Heart left ventricle (tissue), 16 donors: ENCODE measurements at places on chromosomes 5 and 9. TPM values are rescaled to one million over a fixed set of nuclear protein-coding genes. Genes with fewer than 3 reads are reported as not detected.

GRCh38 chr5:134464988-134465815 lies 53.5 kb upstream of the CDKN2AIPNL start:
- DNase-seq: peak; percentile 62
- no peak overlapping the region for H3K4me3 ChIP-seq
- peaks cover 23% of the 10 kb centered on the region for H3K4me1 ChIP-seq
- no peaks in the 10 kb centered on the region for H3K27me3 ChIP-seq
- peak overlapping the region; percentile 99 for H3K27ac ChIP-seq

DNA sequence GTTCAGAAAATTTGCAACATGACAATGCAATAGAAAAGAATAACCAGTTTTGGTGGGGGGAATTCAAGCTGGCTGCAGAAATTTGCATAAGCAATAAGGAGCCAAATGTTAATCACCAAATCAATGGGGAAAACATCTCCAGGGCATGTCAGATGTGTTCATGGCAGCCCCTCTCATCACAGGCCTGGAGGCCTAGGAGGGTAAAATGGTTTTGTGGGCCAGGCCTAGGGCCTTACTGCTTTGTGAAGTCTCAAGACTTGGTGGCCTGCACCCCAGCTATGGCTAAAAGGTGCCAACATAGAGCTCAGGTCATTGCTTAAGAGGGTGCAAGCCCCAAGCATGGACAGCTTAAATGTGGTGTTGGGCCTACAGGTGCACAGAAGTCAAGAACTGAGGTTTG lies 29.7 kb upstream of the SLC36A1 start:
- no peak for DNase-seq
- H3K4me1 ChIP-seq: no peaks in the 10 kb centered on the region
- H3K36me3 ChIP-seq: no peaks in the 10 kb centered on the region
- no peak overlapping the region for H3K4me3 ChIP-seq
- H3K27me3 ChIP-seq: no peaks in the 10 kb centered on the region

DNA sequence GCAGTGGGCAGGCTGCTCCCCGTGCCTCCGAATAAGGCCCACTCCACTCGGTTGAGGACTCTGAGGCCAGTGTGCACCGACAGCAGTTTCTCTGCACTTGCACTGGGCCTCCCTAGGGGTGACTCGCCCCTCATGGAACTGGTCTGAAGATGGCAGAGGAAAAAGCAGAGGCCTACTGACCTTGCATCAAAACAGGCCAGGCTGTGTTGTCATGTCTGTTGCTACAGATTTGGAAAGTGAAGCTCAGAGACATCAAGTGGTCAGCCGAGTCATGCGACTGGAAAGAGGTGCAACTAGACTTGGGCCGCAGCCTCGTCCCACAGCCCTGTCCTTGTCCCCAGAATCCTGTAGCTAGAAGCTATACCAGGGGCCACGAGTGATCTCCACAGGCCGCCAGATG lies 78.3 kb downstream of the DCP2 start:
- H3K27me3 ChIP-seq: no peaks in the 10 kb centered on the region
- H3K27ac ChIP-seq: no peak overlapping the region
- DNase-seq: no peak
- peaks cover 38% of the 10 kb centered on the region for H3K36me3 ChIP-seq
- H3K4me1 ChIP-seq: peaks cover 11% of the 10 kb centered on the region
- H3K4me3 ChIP-seq: no peak overlapping the region

DNA sequence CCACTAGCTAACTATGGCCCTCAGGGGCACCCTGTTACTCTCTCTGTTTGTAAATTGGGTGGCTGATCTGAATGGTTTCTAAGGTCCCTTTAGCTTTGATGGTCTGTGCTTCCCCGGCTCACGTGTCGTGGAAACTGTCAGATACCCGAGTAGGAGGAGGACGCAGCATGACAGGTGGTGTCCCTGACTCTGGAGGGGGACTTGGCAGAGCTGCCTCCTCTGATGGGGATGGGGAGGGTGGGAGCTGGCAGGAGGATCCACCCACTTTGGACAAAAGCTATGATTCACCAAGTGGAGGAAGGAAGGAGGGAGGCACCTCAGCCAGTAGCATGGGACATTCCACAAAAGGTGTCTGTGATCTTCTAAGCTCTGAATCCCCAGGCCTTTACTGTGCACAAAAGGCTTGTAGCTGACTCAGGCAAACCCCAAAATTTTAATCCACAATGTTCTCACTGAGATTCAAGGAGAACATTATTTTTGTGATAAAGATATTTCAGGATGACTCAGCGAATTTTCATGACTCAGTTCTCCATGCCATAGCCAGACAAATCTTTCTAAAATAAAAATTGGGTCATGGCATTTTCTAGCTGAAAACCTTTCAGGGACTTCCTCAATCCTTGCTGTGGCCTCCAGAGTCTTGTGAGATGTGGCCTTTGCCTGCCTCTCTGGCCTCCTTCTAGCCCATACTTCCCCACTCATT lies 131.0 kb upstream of the BRINP1 start:
- no peaks in the 10 kb centered on the region for H3K4me1 ChIP-seq
- H3K27ac ChIP-seq: no peak overlapping the region
- H3K36me3 ChIP-seq: no peaks in the 10 kb centered on the region
- H3K4me3 ChIP-seq: no peak overlapping the region
- DNase-seq: no peak
- no peaks in the 10 kb centered on the region for H3K27me3 ChIP-seq

- no peak overlapping the region for H3K4me3 ChIP-seq
- no peaks in the 10 kb centered on the region for H3K27me3 ChIP-seq
- peak overlapping the region; percentile 85 for H3K27ac ChIP-seq
Measured at GRCh38 chr9:127966416-127967150, 14.2 kb downstream of the EEIG1 start.

DNA sequence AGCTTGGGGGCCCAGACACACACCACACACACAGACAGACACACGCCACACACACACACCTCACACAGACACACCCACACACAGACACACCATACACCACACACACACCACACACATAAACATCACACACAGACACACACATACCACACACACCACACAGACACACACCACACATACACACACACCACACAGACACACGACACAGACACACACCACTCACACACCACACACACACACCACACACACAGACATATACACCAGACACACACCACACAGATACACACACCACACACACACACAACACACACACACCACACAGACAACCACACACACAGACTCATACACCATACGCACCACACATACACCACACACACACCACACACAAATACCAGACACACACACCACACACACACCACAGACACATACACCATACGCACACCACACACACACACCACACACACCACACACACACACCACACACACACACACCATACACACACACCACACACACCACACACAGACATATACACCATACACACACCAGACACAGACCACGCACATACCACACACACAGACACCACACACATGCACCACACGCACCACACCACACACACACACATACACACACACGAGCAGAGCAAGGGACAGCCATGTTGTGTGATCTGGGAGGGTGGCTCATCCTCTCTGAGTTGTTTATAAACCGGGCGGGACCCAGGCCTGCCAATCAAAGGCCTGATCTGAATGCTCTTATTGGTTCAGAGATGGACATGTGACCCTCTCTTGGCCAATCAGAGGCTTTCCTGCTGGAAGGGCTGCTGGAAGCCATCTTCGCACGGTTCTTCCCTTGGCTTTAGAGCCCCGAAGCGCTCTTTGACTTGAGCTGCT lies 148.3 kb downstream of the GAPVD1 start:
- no peaks in the 10 kb centered on the region for H3K36me3 ChIP-seq
- peak; percentile 70 for DNase-seq
- H3K27ac ChIP-seq: peak overlapping the region; percentile 75
- no peak overlapping the region for H3K4me3 ChIP-seq
- H3K4me1 ChIP-seq: peaks cover 7% of the 10 kb centered on the region

DNA sequence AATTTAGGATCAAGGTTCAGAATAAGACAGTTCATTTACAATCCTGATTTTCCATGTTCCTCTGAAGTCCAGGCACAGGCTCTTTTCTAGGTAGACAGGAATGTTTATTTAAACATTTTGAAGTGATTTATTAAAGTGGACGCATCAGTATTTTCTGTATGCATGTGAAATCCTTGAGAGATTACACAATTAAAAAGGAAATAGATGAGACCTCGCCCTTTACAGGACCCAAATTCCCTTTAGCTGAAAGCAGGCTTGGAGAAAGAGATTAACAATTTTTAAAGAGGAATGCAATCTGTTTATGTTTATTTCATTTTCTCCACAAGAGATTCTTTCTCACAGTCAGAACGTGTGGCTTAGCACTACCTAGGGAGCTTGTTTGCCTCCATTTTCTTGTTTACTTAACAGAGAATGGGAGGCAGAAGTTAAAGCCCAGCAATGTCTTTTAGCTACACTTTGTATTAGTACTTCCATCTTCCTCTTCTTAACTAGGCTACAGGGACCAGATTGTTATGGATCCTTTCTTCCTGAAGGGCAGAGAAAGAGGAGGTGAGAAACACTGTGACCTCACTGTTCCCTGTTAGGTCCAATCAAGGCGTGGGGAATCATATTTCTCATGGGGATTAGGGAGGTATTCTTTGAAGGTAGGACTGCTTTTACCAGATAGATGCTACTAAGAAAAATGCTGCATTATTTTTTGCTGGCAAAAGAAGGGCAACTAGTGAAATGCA lies 416.0 kb downstream of the SH3GL2 start:
- H3K27me3 ChIP-seq: no peaks in the 10 kb centered on the region
- no peaks in the 10 kb centered on the region for H3K36me3 ChIP-seq
- no peak overlapping the region for H3K4me3 ChIP-seq
- H3K4me1 ChIP-seq: no peaks in the 10 kb centered on the region
- H3K27ac ChIP-seq: no peak overlapping the region

GRCh38 chr9:128049843-128050242 lies 17.3 kb downstream of the NAIF1 start:
- no peak overlapping the region for H3K4me3 ChIP-seq
- H3K27me3 ChIP-seq: no peaks in the 10 kb centered on the region
- H3K4me1 ChIP-seq: peaks cover 19% of the 10 kb centered on the region
- DNase-seq: no peak
- no peaks in the 10 kb centered on the region for H3K36me3 ChIP-seq

DNA sequence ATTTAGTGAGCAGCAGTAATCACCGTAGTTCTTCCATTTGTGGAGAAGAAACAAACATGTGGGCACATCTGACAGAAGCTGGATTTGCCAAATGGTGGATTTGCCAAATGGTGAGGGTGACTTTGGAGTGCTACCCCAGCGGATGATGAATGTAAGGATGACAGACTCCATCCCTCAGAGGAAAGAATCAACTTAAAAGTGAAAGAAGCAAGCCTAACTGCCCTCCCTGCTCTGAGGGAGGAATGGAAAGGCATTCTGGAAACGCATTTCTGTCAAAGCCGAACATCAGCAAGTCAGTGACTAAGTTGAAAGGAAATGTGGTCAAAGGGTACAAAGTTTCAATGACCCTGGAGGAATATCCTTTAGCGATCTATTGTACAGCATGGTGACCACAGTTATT lies 143.5 kb downstream of the GPBP1 start:
- H3K27me3 ChIP-seq: no peaks in the 10 kb centered on the region
- no peak overlapping the region for H3K27ac ChIP-seq
- no peak for DNase-seq
- no peaks in the 10 kb centered on the region for H3K36me3 ChIP-seq
- H3K4me1 ChIP-seq: no peaks in the 10 kb centered on the region

- no peaks in the 10 kb centered on the region for H3K27me3 ChIP-seq
- peaks cover 21% of the 10 kb centered on the region for H3K36me3 ChIP-seq
- H3K27ac ChIP-seq: peak overlapping the region; percentile 97
- peaks cover 98% of the 10 kb centered on the region for H3K4me1 ChIP-seq
Measured at GRCh38 chr9:121360601-121361374, 9.3 kb downstream of the STOM start.

DNA sequence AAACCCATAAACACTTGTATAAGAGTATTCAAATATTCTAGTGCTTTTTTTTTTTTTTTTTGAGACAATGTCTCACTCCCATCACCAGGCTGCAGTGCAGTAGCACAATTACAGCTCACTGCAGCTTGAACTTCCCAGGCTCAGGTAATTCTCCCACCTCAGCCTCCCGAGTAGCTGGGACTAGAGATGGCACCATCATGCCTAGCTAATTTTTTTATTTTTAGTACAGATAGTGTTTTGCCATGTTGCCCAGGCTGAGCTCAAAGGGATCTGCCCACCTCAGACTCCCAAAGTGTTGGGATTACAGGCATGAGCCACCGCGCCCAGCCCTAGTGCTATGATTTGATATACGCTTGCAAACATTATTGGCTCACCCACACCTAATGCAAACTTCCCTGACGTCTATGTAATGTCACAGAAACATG lies 11.8 kb downstream of the IL6ST start:
- H3K27ac ChIP-seq: no peak overlapping the region
- H3K36me3 ChIP-seq: peaks cover 43% of the 10 kb centered on the region
- no peak for DNase-seq
- H3K4me1 ChIP-seq: peaks cover 39% of the 10 kb centered on the region

ZNF462 gene
- 51.3 TPM for total RNA-seq

TTC16 gene
- not detected for total RNA-seq

CSF1R gene
- 10.4 TPM for total RNA-seq

EGFLAM gene
- 8.6 TPM for total RNA-seq
